NCI-H774 (cell line): ENCODE measurements at places on chromosomes 12 and 14.

GRCh38 chr12:109139791-109140190, 23.4 kb downstream of the ACACB start:
- DNase-seq = no peak

GRCh38 chr14:105026802-105027563, 6.1 kb upstream of the CDCA4 start:
- no peak for DNase-seq

DNA sequence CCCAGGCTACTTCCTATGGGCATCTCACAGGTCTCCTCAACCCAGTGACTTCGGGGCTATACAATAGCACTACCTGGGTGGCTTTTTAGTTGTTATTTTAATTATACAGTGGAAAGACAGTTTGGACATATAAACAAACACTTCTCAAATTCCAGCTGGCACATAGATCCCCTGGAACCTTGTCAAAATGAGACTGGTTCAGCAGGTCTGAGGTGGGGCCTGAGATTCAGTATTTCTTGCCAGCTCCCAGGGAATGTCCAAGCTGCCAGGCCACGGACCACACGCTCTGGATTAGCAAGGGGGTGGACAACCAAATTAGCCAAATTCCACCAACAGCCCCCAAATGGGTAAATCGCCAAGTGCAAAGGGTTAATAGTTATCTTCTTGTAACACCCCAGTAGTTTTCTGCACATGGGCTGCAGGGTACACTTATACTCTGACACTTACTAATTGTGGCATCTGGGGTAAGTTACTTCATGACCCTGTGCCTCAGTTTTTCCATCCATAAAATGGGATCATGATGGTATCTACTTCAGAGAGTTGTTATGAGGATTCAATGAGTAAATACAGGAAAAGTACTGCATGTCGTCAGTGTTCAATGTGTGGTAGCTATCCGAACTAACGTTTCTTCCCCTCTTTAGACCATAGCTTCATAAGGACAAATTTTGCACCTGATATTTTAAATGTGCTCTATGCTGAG, 789.4 kb upstream of the TBX3 start:
- DNase-seq = no peak

- no peak for DNase-seq
These were observed 23.7 kb upstream of the CLEC14A start for GRCh38 chr14:38279572-38279971.

DNA sequence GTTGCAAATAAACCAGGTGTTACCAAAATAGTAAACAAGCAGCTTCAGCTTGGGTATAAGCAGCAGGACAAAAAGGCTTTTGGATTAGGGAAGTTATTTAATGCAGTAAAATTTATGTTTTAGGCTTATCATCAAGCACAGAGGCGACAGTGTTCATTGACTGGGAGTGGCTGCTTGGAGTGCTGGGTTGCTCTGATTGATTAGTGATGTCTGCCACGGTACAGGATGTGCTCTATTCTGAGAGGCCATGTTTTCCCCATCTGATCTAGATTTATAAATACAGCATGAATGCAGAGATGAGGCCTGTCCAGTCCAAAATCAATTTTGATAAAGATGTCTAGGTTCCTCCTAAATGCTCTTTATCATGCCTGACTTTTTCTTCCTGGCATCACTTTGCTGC, 83.5 kb downstream of the MAP1LC3B2 start:
- DNase-seq = no peak

DNA sequence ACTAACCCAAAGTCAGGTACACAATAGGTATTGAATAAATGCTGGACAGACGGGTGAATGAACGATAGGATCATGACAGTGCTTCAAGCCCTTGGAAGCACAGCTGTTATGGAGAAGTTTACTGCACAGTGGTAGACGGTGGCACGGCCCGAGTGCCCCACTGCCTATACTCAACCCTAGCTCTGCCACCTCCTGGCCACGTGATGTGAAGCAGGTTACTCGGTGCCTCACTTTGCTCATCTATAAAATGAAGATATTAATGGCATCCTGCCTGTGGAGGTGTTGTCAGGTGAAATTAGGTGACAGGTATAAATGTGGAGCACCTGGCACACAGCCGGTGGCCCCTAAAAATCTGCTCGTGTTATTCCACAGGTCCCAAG, 5.8 kb downstream of the ASB2 start:
- DNase-seq = peak; percentile 55

- DNase-seq = no peak
These were observed 79.0 kb downstream of the ARL6IP4 start for GRCh38 chr12:123059500-123059899.

GRCh38 chr12:53068811-53069585, 10.2 kb downstream of the SPRYD3 start:
- DNase-seq = no peak

- no peak for DNase-seq
These were observed 60.8 kb downstream of the SETD3 start for GRCh38 chr14:99419905-99420304.

- DNase-seq = no peak
These were observed 8.6 kb downstream of the PDE3A start for GRCh38 chr12:20376984-20377383.

DNA sequence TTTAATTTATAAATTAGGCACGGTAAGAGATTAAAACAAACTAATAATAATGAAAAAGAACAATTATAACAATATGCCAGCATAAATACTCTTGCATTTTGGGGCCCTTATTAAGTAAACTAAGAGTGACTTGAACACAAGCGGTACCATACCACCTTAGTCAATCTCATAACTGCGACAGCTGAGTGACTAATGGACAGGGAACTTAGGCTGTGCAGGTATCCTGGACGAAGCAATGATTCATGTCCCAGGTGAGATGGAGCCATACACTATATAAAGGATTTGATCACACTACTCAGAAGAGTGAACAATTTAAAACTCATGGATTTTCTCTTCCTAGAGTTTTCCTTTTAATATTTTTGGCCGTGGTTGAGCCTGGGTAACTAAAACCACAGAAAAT, 4.3 kb downstream of the KLRC4 start:
- no peak for DNase-seq

DNA sequence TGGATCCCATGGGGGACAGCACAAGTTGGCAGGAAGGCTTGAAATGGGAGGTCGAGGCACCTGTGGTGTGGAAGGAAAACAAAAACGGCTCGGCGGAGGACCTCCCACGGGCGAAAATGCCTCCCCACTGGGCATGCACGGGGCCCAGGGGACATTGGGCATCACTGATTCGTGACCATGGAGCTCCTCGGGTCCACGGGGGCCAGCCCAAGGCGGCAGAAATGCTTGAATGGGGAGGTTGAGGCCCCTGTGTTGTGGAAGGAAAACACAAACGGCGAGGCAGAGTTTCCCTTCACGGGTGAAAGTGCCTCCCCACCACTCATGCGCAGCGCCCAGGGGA, 376.0 kb downstream of the ALG10 start:
- no peak for DNase-seq

- DNase-seq = no peak
These were observed 22.1 kb downstream of the DMAC2L start for GRCh38 chr14:50334211-50334610.
